ENCODE measurements at places on chromosomes 1 and 21.

DNA sequence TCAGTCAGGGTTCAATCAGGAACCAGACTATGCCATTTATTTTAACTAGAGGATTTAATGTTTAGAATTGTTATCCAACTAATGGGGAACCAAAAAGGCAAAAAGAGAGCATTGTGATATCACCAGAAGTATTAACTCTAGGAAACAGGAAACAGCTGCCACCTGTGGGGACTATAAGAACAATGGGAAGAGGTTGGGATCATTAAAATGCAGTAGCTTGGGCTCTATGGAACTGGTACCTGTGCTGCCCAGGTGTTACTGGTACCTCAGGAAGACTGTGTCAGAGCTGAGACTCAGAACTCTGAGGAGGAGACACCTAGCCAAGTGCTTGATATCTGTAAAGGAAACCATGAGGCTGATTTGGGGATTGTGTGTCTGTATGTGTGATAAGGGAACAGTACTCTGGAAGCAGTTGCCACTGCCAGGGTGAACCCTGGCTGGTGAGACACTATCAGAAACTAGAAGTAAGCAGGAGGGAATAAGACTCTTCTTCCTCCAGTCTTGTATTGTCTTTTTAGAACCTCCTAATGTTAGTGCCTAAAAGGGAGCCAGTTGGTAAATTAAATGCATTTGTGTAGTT is 49.4 kb downstream of the MAN1A2 start:
- no peak for DNase-seq

- DNase-seq, result no peak
Observed at GRCh38 chr1:211579440-211580302, 710 bp upstream of the SLC30A1 start.

GRCh38 chr1:40382108-40382460 is 8.6 kb downstream of the SMAP2 start:
- DNase-seq, result no peak

- DNase-seq, result peak; percentile 49
Observed at GRCh38 chr1:47439017-47439818, 1.4 kb downstream of the FOXD2 start.

DNA sequence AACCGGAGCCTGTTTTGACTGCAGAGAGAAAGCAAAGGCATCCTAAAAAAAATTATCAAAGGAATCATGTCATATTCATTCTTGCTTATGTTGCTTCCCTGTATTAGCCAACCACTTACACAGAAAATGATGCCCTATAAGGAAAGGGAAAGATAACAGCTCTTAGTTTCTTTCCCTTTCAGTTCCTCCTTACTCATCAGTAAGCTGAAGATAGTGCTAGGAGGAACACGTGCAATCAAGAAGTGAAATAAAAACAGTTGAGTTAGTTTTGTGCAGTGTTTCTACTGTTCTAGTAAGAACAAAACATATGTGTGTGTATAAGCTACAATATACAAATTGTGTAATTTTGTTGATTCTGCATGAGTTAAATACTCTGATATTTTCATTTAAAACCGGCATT is 45.3 kb upstream of the MTF2 start:
- no peak for DNase-seq

DNA sequence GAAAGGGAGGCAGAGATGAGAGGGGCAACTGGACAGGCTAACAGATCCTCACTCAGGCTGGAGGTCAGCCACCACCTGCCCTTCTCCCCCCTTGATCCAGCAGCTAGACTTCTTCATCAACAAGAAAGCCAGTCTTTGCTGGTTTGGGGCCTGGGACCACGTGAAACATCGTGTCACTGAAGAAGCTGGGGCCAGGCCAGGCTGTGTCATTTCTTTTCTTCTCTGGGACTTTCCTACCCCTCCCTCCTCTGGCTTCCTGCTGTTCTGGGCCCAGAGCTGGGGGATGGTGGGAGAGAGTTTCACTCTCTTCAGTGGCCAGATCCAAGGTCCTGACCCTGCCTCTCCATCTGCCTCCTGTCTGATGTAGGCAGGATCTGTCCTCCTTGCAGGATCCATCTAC is 18.1 kb upstream of the SLC26A9 start:
- no peak for DNase-seq

- no peak for DNase-seq
Observed at GRCh38 chr1:55053265-55053954, 14.1 kb downstream of the PCSK9 start.

- DNase-seq, result no peak
Observed at GRCh38 chr1:75188892-75189291, 54.7 kb downstream of the LHX8 start.

GRCh38 chr1:204367956-204368355 is 8.2 kb upstream of the PLEKHA6 start:
- DNase-seq, result no peak

DNA sequence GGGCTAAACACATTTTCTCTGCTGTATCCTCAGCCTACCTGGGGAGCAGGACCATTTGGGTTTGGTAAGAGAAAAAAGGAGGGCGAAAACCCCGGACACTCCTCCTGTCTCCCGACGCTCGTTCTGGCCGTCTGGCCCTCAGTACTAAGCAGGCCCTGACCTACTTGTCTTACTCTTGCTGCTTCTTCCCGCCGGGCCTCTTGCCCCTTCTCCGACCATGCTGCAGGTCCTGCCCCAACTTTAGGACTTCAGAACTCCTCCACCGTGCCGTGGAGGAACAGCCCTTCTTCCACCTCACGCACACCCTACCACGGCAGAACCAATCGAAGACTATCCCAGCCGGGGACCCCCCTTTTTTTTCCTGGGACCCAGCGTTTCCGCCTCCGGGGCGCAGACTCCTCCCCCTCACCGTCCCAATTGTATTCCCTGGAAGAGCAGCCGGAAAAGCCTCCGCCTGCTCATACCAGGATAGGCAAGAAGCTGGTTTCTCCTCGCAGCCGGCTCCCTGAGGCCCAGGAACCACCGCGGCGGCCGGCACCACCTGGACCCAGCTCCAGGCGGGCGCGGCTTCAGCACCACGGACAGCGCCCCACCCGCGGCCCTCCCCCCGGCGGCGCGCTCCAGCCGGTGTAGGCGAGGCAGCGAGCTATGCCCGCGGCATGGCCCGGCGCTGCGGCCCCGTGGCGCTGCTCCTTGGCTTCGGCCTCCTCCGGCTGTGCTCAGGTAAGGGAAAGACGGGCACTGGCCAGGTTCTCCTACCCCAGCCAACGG is at the start of gene CHRNB2:
TSS of gene CHRNB2 (plus strand) at position 393 of the 771 bp plus-strand sequence. CDS start at position 660, 267 bp downstream.
- DNase-seq, result peak; percentile 81

DNA sequence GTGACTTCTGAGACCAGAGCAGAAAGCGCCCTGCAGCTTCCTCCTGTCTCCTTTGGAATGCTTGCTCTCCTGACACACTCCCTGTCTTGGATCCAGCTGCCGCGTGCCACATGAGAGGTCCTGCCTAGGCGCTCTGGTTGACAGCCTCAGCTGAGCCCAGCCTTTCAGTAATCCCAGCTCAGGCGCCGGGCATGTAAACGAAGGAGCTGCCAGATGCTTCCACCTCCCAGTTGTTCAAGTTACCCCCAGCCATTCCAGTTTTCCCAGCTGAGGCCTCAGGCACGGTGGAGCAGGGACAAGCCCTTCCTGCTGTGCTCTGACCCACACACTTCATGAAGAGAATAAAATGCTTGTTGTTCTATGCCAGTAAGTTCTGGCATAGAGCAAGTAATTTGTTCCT is 14.3 kb upstream of the CD34 start:
- DNase-seq, result peak; percentile 61

DNA sequence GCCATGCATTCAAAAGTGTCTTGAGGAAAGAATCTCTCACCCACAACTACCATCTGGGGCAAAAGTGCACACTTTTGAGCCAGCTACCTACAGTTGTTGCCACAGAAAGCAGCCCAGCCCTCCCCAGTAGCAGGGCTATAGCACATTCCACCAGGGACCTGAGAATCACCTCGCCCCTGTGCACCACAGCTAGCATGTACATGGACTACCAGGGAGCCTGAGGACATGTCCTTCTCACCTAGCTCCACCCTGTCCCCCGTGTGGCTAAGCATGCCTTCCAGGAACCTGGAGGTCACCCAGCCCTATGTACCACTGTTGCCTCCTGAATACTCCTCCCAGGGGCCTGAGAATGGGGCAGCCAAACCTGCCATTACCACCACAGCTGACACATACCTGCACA is 16.9 kb downstream of the SPRR2G start:
- no peak for DNase-seq

GRCh38 chr1:179058487-179059483 is 23.1 kb upstream of the TOR3A start:
- no peak for DNase-seq

DNA sequence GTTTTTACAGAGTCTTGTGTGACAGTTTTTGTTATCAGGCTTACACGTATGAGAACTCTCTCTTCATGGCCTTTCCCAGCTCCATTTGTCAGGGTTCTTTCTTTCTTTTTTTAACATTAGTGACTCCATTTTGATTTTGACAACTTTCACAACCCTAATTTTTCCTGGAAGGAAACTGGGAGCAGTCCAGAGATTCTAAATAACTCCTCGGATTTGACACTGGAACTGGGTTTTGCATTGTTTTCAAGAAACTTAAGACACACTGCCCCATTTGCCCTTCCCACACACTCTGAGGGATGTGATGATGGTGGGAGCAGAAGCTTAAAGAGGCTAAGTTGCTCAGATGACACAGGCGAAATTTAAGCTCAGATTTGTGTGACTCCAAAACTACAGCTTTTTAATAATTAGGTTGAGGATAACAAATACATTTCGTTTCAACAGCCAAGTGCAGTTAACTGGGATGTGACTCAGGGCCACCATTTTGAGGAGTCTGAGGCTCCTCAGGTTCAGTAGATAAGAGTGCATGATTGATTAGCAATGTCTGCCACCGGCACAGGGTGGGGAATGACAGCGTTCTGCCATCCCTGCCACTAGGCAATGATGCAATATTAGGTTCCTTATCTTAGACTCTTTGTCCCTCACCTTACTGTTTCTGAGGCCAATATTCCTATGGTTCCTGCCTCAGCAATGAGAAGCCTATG is 95.1 kb upstream of the ATP1A1 start:
- no peak for DNase-seq

- DNase-seq, result no peak
Observed at GRCh38 chr1:162548170-162548569, 13.4 kb upstream of the UAP1 start.

- no peak for DNase-seq
Observed at GRCh38 chr1:44353604-44354003, 1.5 kb downstream of the ERI3 start.

DNA sequence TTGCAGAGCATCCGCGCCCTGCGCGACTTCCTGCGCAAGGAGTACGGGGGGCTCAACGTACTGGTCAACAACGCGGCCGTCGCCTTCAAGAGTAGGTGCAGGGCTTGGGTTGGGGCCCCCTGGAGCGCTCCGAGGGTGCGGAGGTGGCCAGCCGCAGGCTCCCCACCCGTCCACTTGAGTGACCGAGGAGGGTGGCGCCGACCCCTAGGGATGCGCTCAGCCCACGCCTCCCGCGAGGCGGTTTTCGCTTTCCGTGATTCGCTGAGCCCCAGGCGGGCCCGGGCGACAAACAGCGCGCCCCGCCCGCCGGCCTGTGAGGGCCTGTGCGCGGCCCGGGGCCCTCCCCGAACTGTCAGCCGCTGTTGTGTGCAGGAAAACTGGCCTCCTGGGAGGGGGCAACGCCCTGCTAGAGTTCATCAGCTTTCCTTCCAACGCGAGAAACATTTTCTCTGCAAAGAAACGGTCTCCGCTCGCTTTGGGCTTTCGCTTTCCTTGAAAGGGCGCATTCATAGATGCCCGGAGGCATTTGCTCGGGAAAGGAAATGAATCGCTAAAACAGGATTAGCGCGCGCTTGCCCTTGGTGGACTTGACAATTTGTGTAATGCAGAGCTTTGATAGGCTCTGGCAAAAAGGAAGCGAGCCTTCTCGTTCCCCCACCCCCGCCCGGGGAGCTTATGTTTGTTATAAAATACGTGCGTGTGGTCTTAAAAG is 668 bp downstream of the CBR3 start:
- peak; percentile 48 for DNase-seq

Data from glutamatergic neuron (in vitro differentiated cells).